ENCODE measurements at places on chromosomes 1 and 21. TPM values are rescaled to one million over a fixed set of nuclear protein-coding genes. Genes with fewer than 3 reads are reported as not detected.

Gene ZSWIM5
- total RNA-seq: 0.56 TPM

Gene FAM78B
- total RNA-seq: 0.35 TPM

Gene ASCL5
- 0.10 TPM for total RNA-seq

Gene TRIM45
- total RNA-seq: 1.5 TPM

Gene C4BPA
- 0.52 TPM for total RNA-seq

Gene LEPR
- total RNA-seq: 2.9 TPM

Gene S100A7
- total RNA-seq: not detected

Gene F13B
- total RNA-seq: not detected

Gene SPATA21
- total RNA-seq: 0.05 TPM

Gene EDARADD
- 3.5 TPM for total RNA-seq

Gene MPL
- not detected for total RNA-seq

Gene SLC25A34
- not detected for total RNA-seq

Gene IVL
- total RNA-seq: not detected

Gene SOAT1
- total RNA-seq: 21.9 TPM

Gene NPR1
- total RNA-seq: 0.97 TPM

Gene SH2D1B
- 0.10 TPM for total RNA-seq

Gene LRRC42
- 27.8 TPM for total RNA-seq

Gene SLC25A33
- 3.0 TPM for total RNA-seq

Gene EFNA1
- total RNA-seq: 28.5 TPM

Gene HMCN1
- 0.01 TPM for total RNA-seq
